ENCODE measurements at places on chromosomes 5 and 9.

- DNase-seq: no peak
These were observed 93.3 kb downstream of the MELK start for GRCh38 chr9:36665921-36666431.

DNA sequence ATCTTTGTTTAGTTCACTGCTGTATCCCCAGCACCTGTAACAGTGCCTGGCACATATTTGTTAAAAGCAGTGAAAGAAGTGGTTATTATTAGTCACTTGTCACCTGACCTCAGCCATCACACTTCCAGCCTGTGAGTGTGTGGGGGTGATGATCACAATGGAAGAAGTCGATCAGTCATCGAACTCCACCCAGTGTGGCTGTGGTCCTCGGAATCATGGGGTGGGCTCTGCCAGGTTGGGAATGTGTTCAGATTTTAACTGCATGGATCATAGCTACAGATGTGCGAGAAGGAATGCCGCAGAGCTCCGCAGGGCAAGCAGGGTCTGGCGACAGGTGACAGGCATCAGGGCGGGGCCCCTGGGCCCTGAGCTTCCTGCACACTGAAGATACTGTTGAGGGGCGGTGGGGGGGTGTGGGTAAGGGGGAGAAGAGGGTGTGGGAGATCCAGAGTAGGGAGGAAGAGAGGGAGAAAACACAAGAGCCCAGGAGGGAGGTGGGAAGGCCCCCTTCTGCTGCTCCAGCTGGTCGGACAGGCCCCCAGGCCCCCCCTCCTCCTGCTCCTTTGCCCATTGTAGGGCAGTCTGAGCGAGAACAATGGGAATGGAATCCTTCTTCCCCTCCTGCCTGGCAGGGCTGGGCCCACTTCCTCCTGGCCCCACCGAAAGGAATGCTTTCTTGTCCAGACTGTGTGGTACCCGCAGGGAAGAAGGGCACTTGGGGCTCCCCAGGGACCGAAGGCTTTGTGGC, 89.6 kb downstream of the SPRY4 start:
- no peak for DNase-seq

DNA sequence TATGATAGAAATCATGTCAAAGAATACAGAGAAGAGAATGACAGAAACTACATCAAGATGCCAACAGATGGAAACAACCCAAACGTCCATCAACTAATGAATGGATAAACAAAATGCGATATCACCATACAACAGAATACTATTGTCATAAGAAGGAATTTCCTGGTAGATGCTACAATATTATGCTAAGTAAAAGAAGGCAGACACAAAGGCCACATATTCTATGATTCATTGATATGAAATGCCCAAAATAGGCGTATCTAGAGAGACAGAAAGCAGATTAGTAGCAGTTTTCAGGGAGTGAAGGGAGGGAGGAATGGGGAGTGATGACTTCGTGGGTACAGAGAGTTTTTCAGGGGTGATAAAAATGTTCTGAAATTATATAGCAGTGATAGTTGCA, 58.3 kb upstream of the AKNA start:
- no peak for DNase-seq

GRCh38 chr5:41747708-41748107, 122.5 kb downstream of the OXCT1 start:
- no peak for DNase-seq

GRCh38 chr9:123457583-123457982, 101.6 kb downstream of the CRB2 start:
- no peak for DNase-seq

DNA sequence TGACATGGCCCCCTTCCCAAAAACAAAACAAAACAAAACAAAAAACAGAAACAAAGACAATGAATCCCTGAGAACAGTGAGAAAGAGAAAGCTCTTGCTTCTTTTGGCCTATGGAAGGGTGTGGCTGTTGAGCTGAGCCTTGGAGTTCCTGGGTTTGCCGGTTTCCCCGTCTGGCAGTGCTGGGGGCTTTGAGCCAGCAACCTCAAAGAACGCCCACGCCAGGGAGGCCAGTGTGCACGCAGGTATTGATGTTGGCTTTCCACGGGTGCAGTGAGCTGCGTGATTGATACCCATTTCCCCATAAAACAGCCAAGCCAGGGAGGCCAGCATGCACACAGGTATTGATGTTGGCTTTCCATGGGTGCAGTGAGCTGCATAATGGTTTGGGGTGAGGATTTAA, 8.3 kb upstream of the LCN1 start:
- no peak for DNase-seq

DNA sequence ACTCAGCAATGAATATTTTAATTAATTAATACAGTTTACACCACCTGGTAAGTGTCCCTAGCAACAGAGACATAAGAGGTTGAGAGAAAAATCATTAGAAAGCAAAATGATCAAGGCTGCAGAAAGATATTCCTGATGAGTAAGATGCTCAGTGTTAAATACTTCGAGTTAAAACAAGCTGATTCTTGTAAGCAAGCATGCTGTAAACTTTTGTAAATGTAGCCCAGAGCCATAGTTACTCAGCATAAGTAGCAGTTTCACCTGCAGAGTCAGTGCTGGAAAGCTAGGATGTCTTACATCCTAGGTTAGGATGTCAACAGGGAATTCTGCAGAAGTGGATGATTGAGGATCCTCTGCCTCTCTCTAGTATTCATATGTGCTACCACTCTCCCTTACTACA, 4.2 kb downstream of the PRKACG start:
- DNase-seq: no peak

- no peak for DNase-seq
These were observed 320.2 kb upstream of the NREP start for GRCh38 chr5:112077180-112077579.

DNA sequence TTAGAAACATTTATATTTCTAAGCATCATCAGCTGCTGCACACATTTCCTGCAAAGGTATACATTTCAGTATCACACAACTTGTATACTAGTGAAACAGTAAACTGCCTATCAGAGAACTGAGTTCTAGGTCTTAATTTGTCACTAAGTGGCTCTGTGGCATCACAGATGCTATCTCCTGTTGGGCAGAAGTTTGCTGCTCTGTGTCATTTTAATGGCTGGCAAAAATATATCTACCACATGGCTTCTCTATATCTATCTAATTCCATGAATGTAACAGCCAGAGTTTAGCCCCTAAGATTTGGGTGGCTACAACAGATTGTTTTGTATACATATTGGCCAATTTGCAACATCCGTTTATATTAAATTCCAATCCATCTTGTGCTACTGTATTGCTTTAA, 1231.9 kb upstream of the C9orf72 start:
- no peak for DNase-seq

GRCh38 chr5:28516722-28517121, 1478.3 kb upstream of the CDH9 start:
- no peak for DNase-seq

GRCh38 chr5:79069488-79070349, at the start of the genes BHMT2 and DMGDH:
BHMT2 (plus strand) TSS chr5:79069767; CDS start chr5:79069783, 16 bp downstream.
DMGDH (minus strand) TSS chr5:79069674; CDS start chr5:79069620, 54 bp downstream.
- no peak for DNase-seq

DNA sequence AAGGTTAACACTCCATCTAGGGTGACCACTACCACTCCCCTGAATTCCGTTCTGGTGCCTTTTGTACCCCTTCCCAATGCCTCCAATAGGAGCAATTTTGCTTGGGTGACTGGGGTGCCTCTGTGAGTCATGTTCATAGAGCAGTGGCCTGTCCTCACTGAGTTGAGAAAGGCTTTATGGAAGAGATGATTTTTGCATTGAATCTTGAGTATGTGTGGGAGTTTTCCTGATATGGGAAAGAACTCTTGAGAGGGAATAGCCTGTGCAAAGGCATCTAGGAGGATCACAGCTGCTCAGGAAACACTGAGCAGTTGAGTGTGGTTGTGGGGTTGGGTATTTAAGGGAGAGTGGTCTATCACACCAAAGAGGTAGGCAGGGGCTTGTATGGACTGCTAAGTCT, 16.2 kb downstream of the C9orf43 start:
- DNase-seq: no peak

DNA sequence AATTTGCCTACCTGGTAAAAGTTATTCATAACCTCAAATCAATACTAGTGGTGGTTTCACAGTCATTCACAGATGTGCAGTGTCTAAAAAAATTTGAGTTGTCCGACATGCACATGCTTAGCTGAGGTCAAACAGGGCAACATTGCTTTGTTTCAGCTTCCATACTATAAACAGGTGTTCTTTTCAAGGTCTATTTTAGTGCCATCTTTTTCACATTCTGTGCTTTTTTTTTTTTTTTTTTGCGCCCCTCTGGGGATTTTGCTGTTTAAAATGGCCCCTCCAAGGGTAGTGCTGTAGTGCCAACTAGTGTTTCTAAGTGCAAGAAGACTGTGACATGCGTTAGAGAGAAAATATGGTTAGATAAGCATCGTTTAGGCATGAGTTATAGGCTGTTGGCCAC, 14.5 kb downstream of the PHAX start:
- no peak for DNase-seq

DNA sequence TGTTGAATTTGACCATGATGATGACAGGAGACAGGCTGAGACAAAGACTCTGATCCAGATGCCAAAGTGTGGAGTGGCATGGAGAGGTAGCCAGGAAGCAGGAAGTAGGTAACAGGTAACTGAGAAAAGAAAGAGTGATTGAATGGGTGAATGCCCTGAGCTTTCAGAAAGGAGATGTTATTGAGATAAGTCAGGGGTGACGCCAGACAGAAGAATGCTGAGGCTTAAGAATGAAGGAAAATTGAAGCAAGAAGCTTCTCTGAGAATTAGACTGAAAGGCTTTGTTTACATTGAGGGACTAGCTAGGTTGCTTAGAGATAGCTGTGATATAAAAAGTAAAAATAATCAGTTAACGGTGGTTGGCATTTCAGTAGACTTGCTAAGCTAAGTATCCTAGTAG, 165.7 kb downstream of the PSAT1 start:
- no peak for DNase-seq

GRCh38 chr9:134922932-134923240, 5.2 kb upstream of the FCN1 start:
- no peak for DNase-seq
